ENCODE measurements at places on chromosomes 12 and 14.

- DNase-seq = peak; percentile 18
Observed at GRCh38 chr14:24806061-24806678, 172.2 kb upstream of the GZMB start.

- DNase-seq = no peak
Observed at GRCh38 chr14:50926851-50927386, 17.4 kb downstream of the PYGL start.

DNA sequence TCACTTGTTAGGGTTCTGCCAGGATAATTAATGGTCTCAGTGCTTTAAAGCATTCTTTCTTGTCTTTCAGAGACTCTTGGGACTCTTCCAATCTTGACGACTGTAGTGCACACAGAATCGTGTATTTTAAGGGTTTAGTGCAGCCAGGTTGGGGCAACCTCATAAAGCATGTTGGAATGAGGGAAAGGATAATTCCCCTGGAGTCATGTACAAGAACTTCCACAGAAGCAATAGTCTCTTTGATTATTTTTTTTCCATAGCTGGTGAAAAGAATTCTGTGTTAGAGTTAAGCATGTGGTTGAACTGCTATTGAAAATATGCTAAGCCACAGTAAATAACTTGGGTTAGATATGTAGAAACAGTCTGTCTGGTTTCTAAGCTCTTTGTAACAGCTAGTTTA is 246.8 kb upstream of the DAAM1 start:
- no peak for DNase-seq

- DNase-seq = no peak
Observed at GRCh38 chr14:39267608-39268005, 33.9 kb downstream of the MIA2 start.

DNA sequence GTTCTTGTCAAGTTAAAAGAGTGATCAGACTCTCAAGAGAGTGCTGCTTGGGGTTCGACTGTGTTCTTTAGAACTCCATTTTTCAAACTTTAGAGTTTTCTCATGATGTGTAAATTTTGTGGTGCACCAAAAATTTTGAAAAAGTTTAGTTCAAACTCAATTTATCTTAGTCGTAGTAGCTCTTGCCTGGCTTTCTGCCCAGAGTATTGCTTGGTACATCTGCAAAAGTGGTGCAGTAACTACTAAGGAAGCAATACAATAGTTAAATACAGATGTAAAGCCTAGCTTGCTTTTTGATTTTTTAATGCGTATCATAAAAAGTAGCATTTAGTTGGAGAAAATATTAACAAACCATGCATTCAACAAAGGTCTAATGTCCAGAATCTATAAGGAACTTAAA is 9.5 kb upstream of the CCDC91 start:
- no peak for DNase-seq

- no peak for DNase-seq
Observed at GRCh38 chr12:93275589-93275988, 102.1 kb upstream of the NUDT4 start.

DNA sequence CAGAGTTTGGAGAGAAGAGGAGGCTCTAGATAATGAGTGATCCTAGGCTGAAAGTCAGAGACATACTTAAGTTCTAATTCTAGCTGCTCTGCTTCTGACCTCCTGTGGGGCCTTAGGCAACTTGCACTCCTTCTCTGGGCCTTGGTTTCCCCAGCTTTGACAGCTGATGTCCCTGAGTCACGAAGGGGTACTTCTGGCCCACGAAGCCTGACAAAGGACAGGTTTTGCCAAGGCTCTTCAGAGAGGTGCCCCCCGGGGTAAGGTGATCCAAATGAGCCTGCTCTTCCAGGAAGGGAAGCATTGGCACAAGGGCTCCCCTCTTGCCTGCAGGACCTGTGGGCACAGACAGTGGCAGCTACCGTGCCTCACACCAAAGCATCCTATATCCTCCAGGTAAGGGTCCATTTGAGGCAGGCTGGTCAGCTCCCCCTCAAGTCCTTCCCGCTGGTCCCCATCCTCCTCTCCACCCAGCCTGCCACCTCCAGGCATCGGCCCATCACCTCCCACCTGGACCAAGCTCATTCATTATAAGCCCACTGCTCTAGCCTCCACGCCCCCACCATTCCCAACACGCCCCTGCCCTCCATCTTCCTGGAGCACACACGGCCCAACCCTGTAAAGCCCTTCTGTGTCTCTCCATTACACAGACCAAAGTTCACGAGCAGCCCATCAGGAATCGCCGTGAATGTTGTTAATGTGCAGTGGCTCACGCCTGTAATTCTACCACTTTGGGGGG is 1.9 kb upstream of the PPP1R13B start:
- DNase-seq = no peak

- no peak for DNase-seq
Observed at GRCh38 chr14:105924951-105925591, 398.7 kb downstream of the TMEM121 start.

- peak; percentile 92 for DNase-seq
Observed at GRCh38 chr12:49018261-49019119, at the start of gene PRKAG1. TSS of gene PRKAG1 (minus strand) at chr12:49018776. CDS start at chr12:49018740, 36 bp downstream.

DNA sequence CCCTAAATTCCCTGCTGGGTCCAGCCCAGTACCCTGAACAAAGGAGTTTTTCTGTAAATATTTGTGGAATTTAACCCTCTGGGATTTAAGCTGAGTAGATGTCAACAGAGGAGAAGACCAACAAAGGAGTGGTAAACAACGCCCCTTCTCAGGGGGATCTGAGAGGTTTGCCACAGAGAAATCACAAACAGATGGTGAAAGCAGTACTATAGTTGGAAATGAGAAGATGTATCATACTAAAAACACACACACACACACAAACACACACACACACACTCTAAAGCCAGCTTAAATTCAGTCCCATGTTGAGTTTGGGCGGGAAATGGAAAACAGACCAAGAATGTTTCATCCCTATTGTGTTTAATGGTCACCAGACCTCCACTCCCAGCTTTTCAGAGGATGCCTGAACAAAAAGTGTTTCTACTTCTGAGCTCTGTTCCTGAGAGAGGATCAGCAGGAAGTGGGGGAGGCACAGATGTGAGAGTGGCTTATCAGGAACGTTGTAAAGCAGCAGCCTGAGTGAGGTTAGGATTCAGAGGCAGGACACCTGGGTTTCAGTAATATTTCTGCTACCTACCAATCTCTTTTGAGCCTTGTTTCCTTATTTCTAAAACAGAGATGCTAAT is 3.2 kb downstream of the BIN2 start:
- DNase-seq = no peak

GRCh38 chr12:42756841-42757623 is 167.5 kb upstream of the PRICKLE1 start:
- DNase-seq = no peak

DNA sequence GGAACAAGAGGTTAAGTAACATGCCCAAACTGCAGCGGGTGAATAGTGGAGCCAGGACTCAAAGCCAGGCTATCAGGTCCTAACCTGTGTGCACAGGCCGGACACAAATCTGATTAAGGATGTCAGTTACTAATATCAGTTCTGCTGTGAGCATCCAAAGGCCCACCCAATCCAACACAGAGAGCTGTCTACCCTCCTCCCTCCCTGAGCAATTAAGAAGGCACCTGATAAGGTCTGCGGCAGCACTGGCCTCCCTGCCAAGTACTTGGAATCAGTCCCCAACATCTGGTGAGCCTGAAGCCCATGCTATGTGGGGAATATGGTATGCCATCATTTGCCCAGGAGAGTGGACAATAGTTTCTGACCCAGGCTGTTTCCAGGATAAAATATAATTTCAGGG is 3.9 kb downstream of the HEBP1 start:
- no peak for DNase-seq

GRCh38 chr12:117180758-117181467 is 9.4 kb downstream of the FBXO21 start:
- DNase-seq = no peak

- DNase-seq = no peak
Observed at GRCh38 chr14:23047034-23047634, 5.1 kb downstream of the PSMB11 start.

- no peak for DNase-seq
Observed at GRCh38 chr14:75720842-75721498, 59.9 kb downstream of the TTLL5 start.

DNA sequence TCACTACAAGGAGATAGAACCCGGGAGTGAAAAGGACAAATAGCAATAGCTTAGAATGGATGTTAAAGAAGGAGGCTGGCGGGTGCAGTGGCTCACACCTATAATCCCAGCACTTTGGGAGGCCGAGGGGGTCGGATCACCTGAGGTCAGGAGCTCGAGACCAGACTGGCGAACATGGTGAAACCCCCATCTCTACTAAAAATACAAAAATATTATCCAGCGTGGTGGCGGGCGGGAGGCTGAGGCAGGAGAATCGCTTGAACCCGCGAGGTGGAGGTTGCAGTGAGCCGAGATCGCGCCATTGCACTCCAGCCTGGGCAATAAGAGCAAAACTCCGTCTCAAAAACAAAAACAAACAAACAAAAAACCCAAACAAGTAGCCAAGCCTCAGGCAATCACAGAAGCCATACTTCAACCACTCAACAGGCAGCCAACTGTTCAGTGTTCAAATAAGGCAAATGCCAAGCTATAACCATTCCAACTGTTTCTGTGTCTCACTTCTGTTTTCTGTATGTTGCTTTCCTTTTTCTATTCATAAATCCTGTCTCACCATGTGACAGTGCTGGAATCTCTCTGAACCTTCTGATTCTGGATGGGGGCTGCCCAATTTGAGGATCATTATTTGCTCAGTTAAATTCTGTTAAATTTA is 3.9 kb upstream of the SPTLC2 start:
- no peak for DNase-seq

DNA sequence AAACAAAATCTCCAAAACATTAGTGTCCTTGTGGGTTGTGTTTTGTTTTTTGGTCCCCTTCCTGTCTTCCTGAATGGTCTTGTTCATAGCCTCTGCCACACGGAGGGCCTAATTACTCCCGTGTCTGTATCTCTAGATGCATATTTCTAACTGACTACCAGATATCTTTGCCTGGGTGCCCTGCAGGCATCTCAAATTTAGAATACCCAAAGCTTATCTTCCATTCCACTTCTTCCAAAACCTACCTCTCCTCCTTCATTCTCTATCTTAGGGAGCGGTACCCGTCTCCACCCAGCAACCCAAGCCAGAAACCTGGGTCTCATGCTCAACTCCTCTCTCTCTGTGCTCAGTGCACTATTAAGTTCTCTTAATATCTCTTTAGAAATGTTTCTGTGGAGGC is 10.9 kb upstream of the METAP2 start:
- DNase-seq = no peak

- no peak for DNase-seq
Observed at GRCh38 chr12:89311703-89312293, 40.5 kb downstream of the DUSP6 start.

GRCh38 chr14:94702629-94703028 is 67.3 kb downstream of the GSC start:
- DNase-seq = no peak

GRCh38 chr14:85417396-85417795 is 112.5 kb upstream of the FLRT2 start:
- DNase-seq = no peak

- DNase-seq = no peak
Observed at GRCh38 chr12:76186131-76186906, 101.8 kb upstream of the NAP1L1 start.

DNA sequence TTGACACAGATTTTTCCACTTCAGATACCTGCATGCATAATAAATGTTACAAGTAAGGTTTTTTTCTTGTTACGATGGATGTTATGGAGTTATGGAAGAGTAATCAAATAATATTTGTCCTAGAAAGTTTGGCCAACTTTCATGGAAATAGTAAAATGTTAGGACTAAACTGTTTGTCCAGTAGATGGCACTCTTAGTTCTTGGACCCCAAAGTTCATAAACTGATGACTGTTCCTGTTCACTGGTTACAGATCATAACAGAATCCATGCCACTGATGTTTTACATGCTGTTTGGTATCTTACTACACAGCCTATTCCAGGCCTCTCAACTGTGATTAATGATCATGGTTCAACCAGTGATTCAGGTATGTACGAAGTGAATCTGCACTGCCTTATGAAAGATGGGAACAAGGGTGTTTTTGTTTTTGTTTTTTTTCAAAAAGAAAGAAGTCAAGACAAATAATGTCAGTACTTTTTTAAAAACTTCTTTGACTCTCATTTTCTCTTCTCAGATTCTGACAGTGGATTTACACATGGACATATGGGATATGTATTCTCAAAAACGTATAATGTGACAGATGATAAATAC is 48.8 kb upstream of the SLCO1C1 start:
- DNase-seq = no peak

DNA sequence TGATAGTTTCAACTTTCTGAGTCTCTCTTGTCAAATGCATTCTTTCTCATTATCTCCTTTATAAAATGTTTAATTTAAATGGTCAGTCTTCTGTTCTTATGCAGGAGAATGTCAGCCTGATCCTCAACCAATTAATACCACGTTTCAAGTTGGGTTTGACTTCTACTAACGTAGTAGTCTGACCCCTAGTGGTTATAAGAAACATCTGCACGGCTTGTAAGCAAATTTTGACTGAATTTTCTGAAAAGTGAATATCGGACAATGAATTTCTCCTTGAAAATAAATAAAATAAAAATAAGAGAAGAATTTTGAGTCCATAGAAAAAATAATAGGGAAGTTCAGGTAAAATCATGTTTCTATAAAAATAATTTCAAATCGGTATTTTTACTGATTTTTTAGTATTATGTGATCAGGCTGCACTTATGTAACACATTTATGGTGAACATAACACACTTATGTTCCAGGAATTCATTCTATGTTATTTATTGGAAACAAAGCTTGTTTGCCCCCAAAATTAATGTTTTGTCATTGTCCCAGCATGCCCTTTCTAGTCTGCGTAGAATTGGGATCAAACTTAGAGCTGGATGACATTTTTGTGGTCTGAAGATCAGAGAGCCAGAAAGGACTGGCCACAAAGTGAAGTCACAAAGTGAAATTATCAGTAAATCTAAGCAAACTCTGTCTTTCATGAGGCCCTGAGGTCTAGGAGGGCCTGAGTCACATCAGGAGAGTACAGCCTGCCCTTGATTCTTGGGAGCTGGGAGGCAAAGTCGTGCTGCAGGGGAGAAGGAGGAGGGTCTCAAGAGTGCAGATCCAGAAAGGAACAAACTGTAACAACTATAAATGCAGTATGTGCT is 101.2 kb upstream of the STXBP6 start:
- DNase-seq = no peak

GRCh38 chr12:53976172-53976822 is 1.5 kb upstream of the HOTAIR start:
- no peak for DNase-seq

DNA sequence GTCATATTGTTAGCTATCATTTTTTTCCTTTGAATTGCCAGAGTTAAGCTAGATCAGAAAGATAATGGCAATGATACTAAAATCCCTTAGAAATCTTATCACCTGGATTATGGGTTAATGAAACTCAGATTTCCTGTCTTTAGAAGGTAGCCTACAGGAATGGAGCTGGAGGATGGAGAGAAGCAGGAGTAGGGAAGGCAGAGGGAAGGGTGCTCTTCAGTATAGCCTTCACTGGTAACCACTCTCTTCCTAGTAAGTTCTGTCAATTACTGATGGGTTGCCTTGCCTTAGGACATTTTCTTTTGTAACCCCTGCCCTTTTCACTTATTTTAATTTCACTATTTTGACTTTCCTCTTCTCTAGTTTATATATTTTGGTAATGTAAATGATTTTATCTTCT is 27.8 kb upstream of the ABCD2 start:
- no peak for DNase-seq

All from D721Med (cell line).